Body of pancreas (tissue), 4 donors: ENCODE measurements at places on chromosomes 11 and 22.
A peak's percentile ranks its signal among the peaks of the same experiment; 100 is the strongest.

DNA sequence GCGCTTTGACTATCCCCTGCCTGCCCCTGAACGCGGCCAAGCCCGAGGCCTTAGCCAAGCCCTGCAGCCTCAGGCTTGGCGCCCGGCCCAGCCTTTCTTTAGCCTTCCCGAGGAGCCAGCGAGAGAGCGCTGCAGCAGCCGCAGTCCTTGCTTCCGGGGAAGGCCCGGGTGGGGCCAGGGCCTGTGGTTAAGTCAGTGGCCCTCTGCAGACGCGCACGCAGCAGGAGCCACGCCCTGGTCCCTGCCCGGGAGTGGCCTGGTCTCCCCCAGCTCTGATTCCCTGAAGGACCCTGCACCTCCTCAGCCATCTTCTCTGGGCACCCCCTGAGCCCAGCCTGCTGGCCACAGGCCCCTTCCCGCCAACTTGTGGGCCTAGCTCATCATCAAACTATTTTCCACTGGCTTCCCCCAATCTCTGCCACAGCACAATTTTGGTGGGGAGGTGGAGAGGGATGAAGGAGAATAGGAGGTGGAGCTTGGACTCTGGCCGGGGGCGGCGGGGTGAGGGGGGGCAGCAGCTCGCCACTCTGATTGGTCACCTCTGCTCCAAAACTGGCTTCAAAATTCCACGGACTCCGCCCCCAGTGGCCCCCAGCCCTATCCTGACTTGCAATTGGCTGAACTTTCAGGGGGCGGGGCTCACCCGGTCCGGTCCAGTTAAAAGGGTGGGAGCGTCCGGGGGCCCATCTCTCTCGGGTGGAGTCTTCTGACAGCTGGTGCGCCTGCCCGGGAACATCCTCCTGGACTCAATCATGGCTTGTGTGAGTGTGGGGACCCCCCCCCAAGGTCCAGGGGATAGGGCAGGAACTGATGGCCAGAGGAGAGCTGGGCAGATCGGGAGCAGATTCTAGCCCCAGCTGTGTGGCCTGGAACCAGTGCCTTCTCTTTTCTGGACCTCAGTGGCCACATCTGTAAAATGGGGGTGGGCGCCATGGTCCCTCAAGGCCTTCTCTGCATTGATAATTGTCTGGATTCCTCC lies at the start of gene LGALS1:
TSS of gene LGALS1 (plus strand) at position 686 of the 979 bp plus-strand sequence. CDS start at position 753, 67 bp downstream.
- no peaks in the 10 kb centered on the region for H3K36me3 ChIP-seq
- peaks cover 33% of the 10 kb centered on the region for H3K4me1 ChIP-seq
- no peaks in the 10 kb centered on the region for H3K27me3 ChIP-seq
- peak; percentile 93 for DNase-seq
- peak within 1 kb of the TSS; percentile 88 for H3K27ac ChIP-seq

- H3K4me3 ChIP-seq = no peak overlapping the region
- peaks cover 34% of the 10 kb centered on the region for H3K4me1 ChIP-seq
- no peak for DNase-seq
- no peaks in the 10 kb centered on the region for H3K27me3 ChIP-seq
- H3K27ac ChIP-seq = peak overlapping the region; percentile 74
Observed at GRCh38 chr11:58028687-58029411, 1.9 kb upstream of the OR6Q1 start.

GRCh38 chr11:75413864-75414263 lies 14.5 kb downstream of the RPS3 start:
- H3K4me3 ChIP-seq = no peak overlapping the region
- no peaks in the 10 kb centered on the region for H3K36me3 ChIP-seq
- DNase-seq = no peak
- no peaks in the 10 kb centered on the region for H3K4me1 ChIP-seq
- H3K27ac ChIP-seq = no peak overlapping the region

GRCh38 chr22:46876357-46876934 lies 114.0 kb downstream of the TBC1D22A start:
- H3K4me3 ChIP-seq = no peak overlapping the region
- H3K4me1 ChIP-seq = no peaks in the 10 kb centered on the region
- H3K36me3 ChIP-seq = no peaks in the 10 kb centered on the region

- H3K4me3 ChIP-seq = no peak overlapping the region
- DNase-seq = no peak
- no peaks in the 10 kb centered on the region for H3K36me3 ChIP-seq
- no peak overlapping the region for H3K27ac ChIP-seq
- H3K4me1 ChIP-seq = no peaks in the 10 kb centered on the region
- H3K27me3 ChIP-seq = no peaks in the 10 kb centered on the region
Observed at GRCh38 chr22:50101870-50102565, 12.2 kb downstream of the MOV10L1 start.

DNA sequence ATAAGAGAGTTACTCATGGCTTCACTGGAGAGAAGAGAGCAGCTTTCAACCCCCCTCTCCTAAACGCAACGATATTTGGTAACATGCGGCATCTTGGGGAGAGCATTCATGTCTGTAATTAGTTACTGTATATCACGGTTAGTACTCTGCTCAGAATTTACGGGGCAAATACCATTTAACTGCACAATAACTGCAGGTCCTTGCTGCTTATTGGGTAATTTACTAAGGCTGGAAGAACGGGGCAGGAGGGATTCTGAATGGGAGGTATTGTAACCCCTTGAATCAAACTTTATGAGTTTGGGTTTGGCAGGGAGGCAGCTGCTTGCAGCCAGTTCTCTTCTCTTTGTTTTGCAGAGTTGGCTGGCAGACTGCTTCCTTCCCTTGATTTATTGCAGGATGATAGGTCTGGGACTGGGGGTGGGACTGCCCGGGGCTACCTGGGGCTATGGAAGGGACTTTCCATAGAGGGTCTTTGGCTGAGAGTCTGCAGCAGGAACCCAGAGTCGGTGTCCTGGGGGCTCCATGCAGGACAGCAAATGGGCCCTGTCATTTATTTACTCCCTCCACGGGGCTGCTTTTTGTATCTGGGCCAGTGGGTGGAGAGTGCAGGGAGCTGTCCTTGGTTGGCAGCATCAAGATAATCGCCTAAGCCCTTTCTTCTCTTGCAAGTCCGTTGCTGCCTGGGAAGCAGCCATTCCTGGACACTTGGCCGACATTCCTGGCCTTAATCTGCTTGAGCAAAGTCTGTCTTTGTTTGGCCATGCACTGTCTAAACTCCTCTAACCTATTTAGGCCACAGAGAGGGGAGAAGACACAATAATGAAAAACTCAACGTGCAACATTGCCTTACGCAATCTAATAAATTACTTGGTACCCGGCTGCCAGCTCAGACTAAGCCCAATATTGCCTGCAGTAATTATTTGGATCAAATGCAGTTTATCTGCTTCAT lies 188.9 kb downstream of the ST3GAL4 start:
- no peak overlapping the region for H3K27ac ChIP-seq
- no peak overlapping the region for H3K4me3 ChIP-seq
- peak; percentile 10 for DNase-seq

- H3K36me3 ChIP-seq = no peaks in the 10 kb centered on the region
- no peak for DNase-seq
- H3K4me1 ChIP-seq = no peaks in the 10 kb centered on the region
- H3K4me3 ChIP-seq = no peak overlapping the region
- H3K27me3 ChIP-seq = no peaks in the 10 kb centered on the region
Observed at GRCh38 chr22:18068381-18068988, 9.3 kb upstream of the PEX26 start.

- H3K4me3 ChIP-seq = no peak overlapping the region
- H3K27ac ChIP-seq = peak overlapping the region; percentile 82
- H3K4me1 ChIP-seq = peaks cover 50% of the 10 kb centered on the region
- no peaks in the 10 kb centered on the region for H3K36me3 ChIP-seq
- H3K27me3 ChIP-seq = no peaks in the 10 kb centered on the region
Observed at GRCh38 chr22:46993633-46994032, 231.2 kb downstream of the TBC1D22A start.

DNA sequence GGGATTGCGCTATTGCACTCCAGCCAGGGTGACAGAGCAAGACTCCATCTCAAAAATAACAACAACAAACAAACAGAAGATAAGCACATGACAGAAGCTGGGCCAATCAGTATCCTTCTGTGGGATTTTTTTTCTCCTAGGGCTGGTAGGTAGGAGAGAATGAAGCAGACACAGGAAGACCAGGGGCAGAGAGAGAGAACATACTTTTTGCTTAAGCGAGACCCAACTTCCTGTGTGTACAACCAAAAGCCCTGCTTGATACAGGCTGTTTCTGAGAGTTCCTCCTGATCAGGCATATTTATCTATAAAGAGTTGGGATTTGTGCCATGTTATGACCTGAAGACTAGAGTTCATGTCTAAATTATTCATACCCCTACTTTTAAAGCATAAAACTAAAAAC lies 12.4 kb upstream of the PLEKHB1 start:
- no peak overlapping the region for H3K4me3 ChIP-seq
- no peaks in the 10 kb centered on the region for H3K4me1 ChIP-seq
- no peaks in the 10 kb centered on the region for H3K36me3 ChIP-seq
- no peaks in the 10 kb centered on the region for H3K27me3 ChIP-seq
- no peak overlapping the region for H3K27ac ChIP-seq
- DNase-seq = no peak

GRCh38 chr11:120273432-120273831 lies 33.5 kb downstream of the POU2F3 start:
- no peaks in the 10 kb centered on the region for H3K27me3 ChIP-seq
- H3K4me1 ChIP-seq = no peaks in the 10 kb centered on the region
- no peak for DNase-seq
- no peak overlapping the region for H3K4me3 ChIP-seq
- no peak overlapping the region for H3K27ac ChIP-seq

DNA sequence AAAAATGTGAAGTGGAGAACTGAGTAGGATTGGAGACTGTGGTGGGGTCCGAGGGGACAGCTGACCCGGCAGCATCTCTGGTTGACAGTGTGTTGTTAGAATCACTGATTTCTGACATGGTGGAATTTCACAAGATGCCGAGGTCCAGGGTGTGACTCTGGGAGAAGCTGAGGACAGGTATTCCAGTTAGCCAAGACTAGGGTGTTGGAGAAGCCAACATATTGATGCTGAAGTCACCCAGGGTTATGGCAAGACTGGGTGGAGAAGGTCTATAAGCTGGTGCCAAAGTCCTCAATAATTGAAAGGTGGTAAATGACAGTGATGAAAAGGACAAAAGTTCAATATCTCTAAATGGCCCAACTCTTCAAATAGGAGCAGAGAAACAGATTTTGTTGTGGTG lies 86.1 kb downstream of the ME3 start:
- H3K4me3 ChIP-seq = no peak overlapping the region
- H3K27ac ChIP-seq = no peak overlapping the region
- no peaks in the 10 kb centered on the region for H3K36me3 ChIP-seq
- peaks cover 5% of the 10 kb centered on the region for H3K4me1 ChIP-seq

DNA sequence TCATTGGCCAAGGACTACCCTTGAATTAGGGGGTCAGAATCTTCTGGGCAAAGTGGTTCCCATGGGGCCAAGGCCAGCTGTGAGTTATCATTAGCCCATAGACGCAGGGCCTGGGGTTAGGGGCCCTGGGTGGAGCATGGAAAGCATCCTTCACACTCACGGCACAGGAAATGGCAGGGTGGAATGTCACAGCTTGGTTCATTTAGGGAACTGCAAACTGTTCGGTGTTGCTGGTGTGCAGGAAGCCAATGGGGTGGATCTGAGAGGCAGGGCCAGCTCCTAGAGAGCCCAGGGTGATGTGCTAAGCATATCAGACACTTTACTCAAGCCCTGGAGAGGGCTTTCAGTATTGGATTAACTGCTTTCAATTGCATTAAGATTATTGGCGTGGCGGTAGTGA lies 42.9 kb downstream of the TECTA start:
- H3K4me3 ChIP-seq = no peak overlapping the region
- H3K4me1 ChIP-seq = no peaks in the 10 kb centered on the region
- H3K27ac ChIP-seq = no peak overlapping the region

DNA sequence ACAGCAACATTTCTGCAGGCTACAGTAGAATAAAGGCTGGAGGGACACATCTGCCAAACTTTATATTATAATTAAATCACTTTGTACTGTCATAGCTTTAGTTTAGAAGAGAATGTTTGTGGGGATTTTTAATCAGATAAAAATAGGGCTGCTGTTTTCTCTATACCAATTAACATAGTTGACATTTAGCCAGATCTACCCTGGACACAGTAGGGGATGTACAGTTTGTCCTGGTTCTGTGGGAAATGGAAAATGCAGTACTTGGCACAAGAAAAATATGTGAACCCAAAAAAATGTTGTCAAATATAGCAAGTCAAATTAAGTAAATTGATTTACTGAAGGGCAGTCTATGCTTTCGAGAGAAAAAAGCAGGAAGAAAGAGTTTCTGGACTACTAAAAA lies 20.8 kb upstream of the PICALM start:
- H3K36me3 ChIP-seq = no peaks in the 10 kb centered on the region
- H3K27ac ChIP-seq = no peak overlapping the region
- peaks cover 6% of the 10 kb centered on the region for H3K4me1 ChIP-seq
- no peak overlapping the region for H3K4me3 ChIP-seq

- peaks cover 27% of the 10 kb centered on the region for H3K36me3 ChIP-seq
- no peak for DNase-seq
- no peaks in the 10 kb centered on the region for H3K27me3 ChIP-seq
Observed at GRCh38 chr11:71484248-71485062, 31.5 kb downstream of the NADSYN1 start.

- DNase-seq = peak; percentile 25
- H3K4me3 ChIP-seq = no peak overlapping the region
- H3K27me3 ChIP-seq = no peaks in the 10 kb centered on the region
- no peak overlapping the region for H3K27ac ChIP-seq
Observed at GRCh38 chr11:119298726-119299125, 18.2 kb downstream of the MCAM start.

GRCh38 chr11:104319396-104319795 lies 155.4 kb upstream of the PDGFD start:
- no peaks in the 10 kb centered on the region for H3K36me3 ChIP-seq
- H3K4me1 ChIP-seq = no peaks in the 10 kb centered on the region
- DNase-seq = no peak

DNA sequence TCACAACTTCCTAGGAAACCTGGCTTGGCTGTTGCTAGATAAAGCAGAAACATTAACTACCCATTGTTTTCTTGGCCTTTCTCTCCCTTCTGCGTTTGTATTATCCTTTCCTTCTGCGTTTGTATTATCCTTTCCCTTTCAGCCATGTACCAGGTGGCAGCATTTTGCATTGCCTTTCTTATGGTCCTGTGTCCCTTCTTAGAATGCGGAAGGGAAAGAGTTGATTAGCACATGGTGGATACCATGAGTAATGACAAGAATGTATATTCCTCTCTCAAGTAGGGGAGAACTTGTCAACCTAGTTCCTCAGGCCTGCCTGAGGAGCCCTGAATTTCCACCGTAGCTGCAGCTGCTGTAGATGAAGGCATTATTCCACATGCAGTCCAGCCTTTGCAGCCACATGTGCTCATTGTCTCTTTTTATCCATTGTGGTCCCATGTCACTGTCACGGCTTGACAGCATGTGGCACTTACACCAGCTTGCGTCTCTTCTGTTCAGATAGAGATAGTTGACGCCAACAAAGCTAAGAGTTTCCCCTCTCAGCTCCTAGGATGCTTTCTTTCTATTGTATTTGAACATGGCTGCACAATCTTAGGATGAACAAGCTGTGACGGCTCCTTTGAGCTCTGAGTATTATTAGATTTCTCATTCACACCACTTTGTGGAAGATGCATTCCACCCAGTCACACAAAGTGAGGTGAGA lies 44.8 kb downstream of the SLN start:
- no peak for DNase-seq
- no peak overlapping the region for H3K4me3 ChIP-seq
- no peaks in the 10 kb centered on the region for H3K4me1 ChIP-seq
- no peaks in the 10 kb centered on the region for H3K27me3 ChIP-seq
- H3K36me3 ChIP-seq = no peaks in the 10 kb centered on the region
- H3K27ac ChIP-seq = no peak overlapping the region

GRCh38 chr11:75966537-75967287 lies 151.7 kb downstream of the UVRAG start:
- H3K27ac ChIP-seq = no peak overlapping the region
- H3K27me3 ChIP-seq = no peaks in the 10 kb centered on the region
- H3K4me1 ChIP-seq = peaks cover 14% of the 10 kb centered on the region
